ENCODE measurements at places on chromosomes 3 and 15.

DNA sequence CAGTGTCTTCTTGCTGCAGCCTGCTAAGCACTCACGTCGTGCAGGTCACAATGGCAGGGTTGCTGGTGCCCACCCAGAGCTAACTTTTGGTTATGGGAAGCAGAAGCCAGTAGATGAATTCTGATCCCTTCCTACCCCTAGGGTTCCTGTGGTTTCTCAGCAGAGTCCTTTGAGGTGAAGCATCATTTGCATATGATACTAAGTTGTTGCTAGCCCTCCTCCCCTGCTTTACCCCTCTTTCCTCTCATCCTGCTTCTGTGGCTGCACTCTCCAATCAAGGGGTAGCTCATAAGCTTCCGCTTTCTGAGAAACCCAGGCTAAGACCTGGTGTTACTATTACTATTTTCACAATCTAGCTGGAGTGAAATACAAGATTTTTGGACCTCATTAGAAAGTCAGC is 22.1 kb upstream of the HEG1 start:
- no peak for DNase-seq

- DNase-seq: no peak
Measured at GRCh38 chr15:39438799-39439592, 141.9 kb upstream of the THBS1 start.

DNA sequence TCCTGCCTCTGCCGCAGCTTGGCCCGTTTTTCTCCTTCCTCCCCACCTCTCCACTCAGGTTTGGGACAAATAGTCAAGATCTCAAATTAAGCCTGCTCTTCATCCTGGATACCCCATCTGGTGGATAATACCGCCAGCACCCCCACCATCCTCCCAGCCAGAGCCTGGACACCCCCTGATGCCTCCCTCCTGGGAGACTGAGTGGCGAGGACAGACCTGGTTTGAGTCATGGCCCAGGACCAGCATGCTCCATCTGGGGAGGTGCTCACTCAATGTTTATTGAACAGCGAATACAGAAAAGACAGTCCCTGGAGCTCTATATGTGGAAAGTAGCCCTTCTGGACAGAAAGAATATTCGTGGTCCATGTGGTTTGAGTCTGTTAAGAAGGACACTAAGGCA is 23.3 kb downstream of the CTSH start:
- DNase-seq: no peak

- DNase-seq: no peak
Measured at GRCh38 chr3:21705769-21706168, 45.2 kb downstream of the ZNF385D start.

GRCh38 chr3:156311431-156311830 is 191.1 kb downstream of the KCNAB1 start:
- DNase-seq: no peak

DNA sequence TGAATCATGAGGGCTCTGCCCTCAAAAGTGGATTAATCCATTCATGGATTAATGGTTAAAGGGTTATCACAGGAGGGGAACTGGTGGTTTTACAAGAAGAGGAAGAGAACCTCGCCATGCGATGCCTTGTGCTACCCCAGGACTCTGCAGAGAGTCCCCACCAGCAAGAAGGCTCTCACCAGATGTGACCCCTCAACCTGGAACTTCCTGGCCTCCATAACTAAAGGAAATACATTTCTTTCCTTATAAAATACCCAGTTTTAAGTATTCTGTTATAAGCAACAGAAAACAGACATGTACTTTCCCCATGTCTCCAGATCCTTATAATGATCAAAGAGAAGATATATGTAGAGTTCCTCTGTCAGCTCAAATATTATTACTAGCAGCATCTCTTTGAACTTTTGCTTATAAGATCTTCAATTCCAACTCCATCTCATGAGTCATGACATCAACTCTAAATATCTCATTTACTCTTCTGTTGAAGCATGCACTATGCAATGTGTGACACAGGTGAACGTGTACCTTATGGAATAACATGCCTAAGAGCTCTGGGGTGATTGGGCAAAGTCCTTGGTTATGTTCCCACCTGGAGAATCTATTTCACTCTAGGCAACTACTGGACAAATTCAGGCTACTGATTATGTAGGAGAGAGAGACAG is 37.5 kb upstream of the ZBTB38 start:
- no peak for DNase-seq

- DNase-seq: no peak
Measured at GRCh38 chr3:152818027-152818426, 16.9 kb upstream of the P2RY1 start.

DNA sequence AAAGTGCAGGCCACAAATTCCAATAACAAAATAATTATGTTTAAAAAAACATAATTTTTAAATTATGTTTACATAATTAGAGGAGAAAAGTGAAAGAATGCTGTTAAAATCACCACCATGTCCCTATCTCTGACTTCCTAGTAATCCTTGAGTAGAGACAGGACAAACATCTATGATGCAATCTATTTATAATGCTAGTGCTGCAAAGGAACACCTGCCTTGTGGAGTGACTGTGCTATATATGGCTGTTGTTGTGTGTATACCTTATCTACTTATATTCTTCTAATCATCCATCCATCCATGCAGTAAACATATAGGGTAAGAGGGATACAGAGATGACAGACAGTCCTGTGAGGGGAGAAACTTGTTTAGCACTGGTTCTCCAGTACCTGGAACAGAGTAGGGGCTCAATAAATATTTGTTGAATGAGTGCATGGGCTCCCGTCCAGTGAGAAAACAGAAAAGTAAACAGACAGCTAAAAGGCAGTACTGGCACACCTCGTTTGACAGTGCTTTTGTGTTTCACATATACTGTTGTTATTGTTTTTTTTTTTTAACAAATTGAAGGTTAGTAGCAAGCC is 229.3 kb upstream of the UBE2E1 start:
- DNase-seq: no peak

DNA sequence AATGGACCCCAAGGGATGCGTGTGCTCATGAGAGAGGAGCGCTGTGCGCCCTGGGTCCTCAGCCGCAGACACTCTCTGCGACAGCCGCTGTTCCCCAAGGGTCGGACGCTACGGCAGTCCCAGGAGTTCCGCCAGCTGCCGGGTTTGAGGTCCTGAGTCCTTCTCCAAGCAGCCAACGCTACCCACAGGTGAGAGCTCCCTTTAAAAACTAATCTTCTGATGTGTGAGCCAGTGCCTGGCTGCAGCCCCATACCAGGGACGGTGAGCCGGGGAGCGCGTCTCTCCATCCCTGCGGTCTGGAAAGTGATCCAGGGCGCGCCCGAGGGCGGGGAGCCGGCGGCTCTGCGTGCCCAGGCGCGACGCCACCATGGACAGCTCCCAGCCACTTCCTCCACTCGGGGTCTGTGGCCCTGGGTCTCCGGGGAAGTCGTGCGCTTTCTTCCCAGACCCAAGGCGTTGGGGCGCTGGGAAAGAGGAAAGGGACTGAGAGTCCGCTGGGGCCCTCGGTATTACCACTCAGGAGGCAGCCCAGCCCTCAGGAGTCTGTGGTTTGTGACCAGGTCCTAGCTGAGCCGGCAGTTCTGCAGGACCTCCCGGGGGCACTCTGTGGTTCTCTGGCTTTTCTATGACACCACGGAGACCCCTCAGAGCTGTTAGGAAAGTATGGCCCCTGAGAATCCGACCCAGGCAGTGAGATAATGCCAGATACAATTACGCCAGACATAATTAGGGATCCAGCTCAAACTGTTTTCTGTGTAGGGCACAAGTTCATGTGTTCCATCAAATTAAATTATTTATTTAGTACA is 1.4 kb downstream of the CEMIP start:
- DNase-seq: peak; percentile 42

GRCh38 chr3:31947671-31948091 is 33.4 kb downstream of the OSBPL10 start:
- DNase-seq: no peak

DNA sequence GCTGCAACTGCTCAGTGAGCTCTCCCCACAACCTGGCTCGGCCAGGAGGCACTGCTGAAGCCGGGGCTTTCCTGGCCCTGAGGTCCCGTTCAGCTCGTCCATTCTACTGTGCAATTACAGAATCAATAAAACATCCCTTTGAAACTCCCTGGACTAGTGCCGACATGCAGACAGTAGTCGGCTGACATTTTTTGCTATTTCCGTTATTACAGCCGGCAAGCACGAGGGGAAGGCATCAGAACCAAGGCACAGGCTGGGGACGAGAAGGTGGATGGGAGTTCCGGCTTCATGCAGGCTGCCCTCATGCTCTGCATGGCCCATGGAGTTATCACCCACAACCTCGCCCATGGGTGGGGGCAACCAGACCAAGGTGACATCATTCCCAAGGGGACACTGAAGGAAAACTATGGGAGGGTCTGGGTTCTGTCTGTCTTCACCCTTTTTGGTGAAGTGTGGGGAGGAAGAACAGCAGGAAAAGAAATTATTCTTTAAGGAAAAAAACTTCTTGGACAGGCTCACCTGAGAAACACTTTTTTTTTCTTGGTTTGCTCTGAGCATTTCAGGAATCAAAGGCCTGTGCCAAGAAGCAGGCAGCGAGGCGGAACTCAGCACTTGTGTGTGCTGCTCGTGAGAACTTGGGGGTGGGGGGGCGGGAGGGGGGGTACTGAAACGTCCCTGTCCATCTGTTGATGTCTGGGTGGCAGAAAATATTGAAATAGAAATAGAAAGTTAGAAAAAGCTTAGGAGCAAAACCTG is 154.5 kb downstream of the FOXP1 start:
- no peak for DNase-seq

DNA sequence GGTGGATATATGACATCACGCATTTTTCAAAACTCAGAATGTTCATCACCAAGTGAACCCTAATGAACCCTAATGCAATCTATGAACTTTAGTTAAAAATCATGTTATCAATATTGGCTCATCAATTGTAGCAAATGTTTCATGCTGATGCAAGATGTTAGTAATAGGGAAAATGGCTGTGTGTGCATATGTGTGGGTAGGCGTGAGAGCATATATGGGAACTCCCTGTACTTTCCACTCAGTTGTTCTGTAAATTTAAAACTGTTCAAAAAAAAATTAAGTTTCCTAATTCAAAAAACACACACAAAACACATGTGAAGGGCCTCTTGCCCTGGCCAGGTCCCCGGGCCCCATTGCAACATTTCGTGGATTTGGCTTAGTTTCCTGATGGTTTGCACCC is 89.7 kb upstream of the PROK2 start:
- no peak for DNase-seq

DNA sequence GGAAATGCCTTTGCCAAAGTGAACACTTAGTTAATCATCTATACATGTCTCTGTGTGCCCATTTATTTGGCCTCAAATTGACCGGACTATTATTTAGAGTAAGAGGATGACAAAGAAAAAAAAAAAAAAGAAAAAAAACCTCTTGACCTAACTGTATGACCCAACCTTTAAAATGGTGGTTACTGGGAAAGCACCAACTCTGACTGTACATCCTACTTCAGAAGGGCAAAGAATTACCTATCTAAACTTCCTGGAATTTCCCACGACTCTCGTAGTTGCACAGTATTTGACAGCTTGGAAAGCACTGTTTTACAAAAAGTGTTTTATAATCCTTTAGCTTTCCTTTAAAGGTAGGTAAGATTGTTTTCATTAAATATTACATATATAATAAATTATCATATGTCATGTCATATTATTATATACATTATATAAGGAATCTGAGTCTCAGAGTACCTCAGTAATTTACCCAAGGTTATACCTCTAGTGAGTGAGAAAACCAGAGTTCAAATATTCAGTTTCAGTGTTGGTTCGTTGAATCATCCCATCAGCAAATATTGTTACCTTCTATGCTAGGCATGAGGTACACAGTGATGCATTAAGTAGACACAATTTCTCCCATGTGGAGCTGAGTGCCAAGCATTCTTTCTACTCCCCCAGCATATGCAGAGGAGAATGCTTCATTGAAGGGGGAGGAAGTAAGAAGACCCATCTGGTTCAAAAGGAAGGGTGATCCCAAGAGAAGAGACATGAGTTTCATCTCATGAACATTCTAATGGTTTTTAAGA is 5.0 kb downstream of the BCL2A1 start:
- DNase-seq: no peak

DNA sequence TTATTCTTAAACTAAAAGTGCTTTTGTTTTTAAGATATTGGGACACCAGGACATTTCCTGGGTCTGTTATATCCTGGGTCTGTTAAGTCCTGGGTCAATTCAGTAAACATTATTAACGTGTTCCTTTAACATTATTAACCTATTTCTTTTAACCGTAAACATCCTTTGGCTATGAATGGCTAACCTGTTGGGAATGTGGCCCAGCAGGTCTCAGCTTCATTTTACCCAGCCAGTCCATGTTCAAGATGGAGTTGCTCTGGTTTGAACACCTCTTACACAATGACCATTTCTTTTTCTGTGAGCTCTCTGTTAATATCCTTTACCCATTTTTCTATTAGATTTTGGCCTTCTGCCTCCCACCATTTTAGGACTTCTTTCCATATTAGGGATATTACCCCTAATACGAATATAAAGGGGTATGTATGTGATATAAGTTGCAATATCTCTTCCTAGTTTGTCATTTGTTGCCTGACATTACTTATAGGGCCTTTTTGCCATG is 88.9 kb upstream of the NEDD4 start:
- DNase-seq: no peak

- no peak for DNase-seq
Measured at GRCh38 chr15:32819448-32819847, 101.6 kb downstream of the GREM1 start.

GRCh38 chr3:109943181-109943580 is 605.8 kb upstream of the DPPA4 start:
- DNase-seq: no peak

- peak; percentile 27 for DNase-seq
Measured at GRCh38 chr15:90620379-90621067, 90.8 kb downstream of the CRTC3 start.

DNA sequence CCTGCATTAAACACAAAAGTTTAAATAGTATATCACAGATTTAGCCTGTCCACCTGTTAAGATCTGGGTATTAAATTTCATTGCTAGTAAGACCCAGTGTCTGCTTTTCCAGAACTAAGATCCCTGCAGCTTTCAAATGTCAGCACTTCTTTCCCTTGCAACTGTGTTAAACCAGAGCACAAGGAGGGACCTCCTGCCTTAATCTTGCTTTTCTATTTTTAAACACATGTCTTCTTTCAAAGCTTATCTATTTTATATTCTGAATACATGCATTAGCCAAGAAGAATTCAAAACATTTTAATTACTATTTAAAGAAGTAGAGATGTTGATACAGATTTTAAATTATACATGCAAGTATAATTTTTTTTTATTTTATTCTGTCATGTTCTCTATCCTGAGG is 315.1 kb downstream of the ARPP21 start:
- no peak for DNase-seq

DNA sequence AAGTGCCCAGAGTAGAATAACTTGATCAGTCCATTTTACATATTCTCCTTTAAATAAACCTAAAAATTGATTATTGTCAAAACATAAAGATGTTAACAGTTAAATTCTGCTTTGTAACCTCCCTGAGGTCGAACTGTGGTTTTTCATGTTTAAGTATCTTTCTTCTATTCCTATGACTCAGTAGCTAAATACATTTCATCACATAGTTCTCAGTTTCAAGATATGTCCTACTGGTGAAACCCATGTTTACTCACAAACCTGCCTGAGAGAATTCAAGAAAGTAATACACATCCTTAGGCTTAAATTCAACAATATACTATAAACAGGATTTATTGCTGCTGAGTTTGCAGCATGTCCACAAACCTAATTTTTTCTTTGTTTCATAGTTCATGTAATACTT is 692.9 kb downstream of the ZPLD1 start:
- DNase-seq: no peak

All from stimulated activated naive CD8-positive, alpha-beta T cell treated with anti-CD3 and anti-CD28 coated beads, Interleukin-15, Interleukin-2, amounts not matched to agents 100 U/mL and 50 U/mL, for 24 hours (primary cell).